ENCODE measurements at places on chromosomes 2 and 18.

- DNase-seq = peak; percentile 26
These were observed 69.9 kb upstream of the DLX2 start for GRCh38 chr2:172172513-172173173.

GRCh38 chr2:129741623-129742022, 237.8 kb upstream of the RAB6C start:
- DNase-seq = no peak

GRCh38 chr2:101947374-101947773, 44.4 kb upstream of the IL1R2 start:
- no peak for DNase-seq

DNA sequence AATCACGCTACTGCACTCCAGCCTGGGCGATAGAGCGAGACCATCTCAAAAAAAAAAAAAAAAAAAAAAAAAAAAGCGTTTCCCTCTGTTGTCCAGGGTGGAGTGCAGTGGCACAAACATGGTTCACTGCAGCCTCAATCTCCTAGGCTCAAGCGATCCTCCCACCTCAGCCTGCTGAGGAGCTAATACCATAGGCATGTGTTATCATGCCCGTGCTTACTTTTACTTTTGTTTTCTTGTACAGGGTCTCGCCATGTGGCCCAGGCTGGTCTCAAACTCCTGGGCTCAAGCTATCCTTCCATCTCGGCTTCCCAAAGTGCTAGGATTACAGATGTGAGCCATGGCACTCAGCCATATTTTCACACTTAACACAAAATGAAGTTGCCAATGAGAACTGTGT, 37.5 kb downstream of the PSME4 start:
- no peak for DNase-seq

- DNase-seq = no peak
These were observed 101.4 kb downstream of the PTRHD1 start for GRCh38 chr2:24691806-24692205.

Measured in stimulated activated CD4-positive, alpha-beta T cell treated with anti-CD3 and anti-CD28 coated beads, Interleukin-12 subunit alpha, Interleukin-12 subunit beta, amount 100 ng/mL, for 48 hours (primary cell).